ENCODE measurements at places on chromosomes 1 and 21.
A peak's percentile ranks its signal among the peaks of the same experiment; 100 is the strongest.

DNA sequence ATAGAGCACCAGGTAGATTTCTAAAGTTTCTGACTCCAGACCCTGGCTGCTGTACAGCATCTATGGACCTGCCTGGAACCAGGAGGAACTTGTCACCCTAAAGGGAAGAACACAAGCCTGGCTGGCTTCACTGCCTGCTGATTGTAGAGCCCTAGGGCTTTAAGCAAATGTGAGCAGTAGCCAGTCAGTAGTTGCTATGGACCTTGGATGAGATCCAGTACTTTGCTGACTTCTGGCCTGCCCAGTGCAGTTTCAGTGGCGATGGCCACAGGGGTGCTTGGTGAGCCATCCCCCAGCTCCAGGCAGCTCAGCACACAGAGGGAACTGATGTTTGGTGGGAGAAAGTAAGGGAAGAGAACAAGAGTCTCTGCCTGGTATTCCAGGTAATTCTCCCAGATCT lies 68.4 kb downstream of the ATP6V1G3 start:
- H3K36me3 ChIP-seq = peaks cover 2% of the 10 kb centered on the region
- H3K27ac ChIP-seq = no peak overlapping the region
- H3K4me3 ChIP-seq = no peak overlapping the region

GRCh38 chr1:221886311-221886710 lies 144.4 kb upstream of the DUSP10 start:
- H3K27ac ChIP-seq = no peak overlapping the region
- H3K4me1 ChIP-seq = no peaks in the 10 kb centered on the region
- no peaks in the 10 kb centered on the region for H3K36me3 ChIP-seq
- peaks cover 23% of the 10 kb centered on the region for H3K27me3 ChIP-seq
- DNase-seq = no peak
- H3K4me3 ChIP-seq = no peak overlapping the region

- no peak overlapping the region for H3K4me3 ChIP-seq
- H3K27ac ChIP-seq = no peak overlapping the region
- H3K27me3 ChIP-seq = peaks cover 8% of the 10 kb centered on the region
- no peak for DNase-seq
- H3K4me1 ChIP-seq = peaks cover 4% of the 10 kb centered on the region
Observed at GRCh38 chr1:225965231-225965630, 24.2 kb upstream of the LEFTY2 start.

- DNase-seq = no peak
- no peaks in the 10 kb centered on the region for H3K27me3 ChIP-seq
- H3K36me3 ChIP-seq = no peaks in the 10 kb centered on the region
- H3K4me1 ChIP-seq = no peaks in the 10 kb centered on the region
Observed at GRCh38 chr21:16357994-16358393, 628.2 kb downstream of the USP25 start.

GRCh38 chr1:9643351-9644256 lies 7.9 kb upstream of the PIK3CD start:
- peak overlapping the region; percentile 78 for H3K27ac ChIP-seq
- H3K4me3 ChIP-seq = peak overlapping the region; percentile 58
- peaks cover 46% of the 10 kb centered on the region for H3K4me1 ChIP-seq
- peaks cover 54% of the 10 kb centered on the region for H3K36me3 ChIP-seq

DNA sequence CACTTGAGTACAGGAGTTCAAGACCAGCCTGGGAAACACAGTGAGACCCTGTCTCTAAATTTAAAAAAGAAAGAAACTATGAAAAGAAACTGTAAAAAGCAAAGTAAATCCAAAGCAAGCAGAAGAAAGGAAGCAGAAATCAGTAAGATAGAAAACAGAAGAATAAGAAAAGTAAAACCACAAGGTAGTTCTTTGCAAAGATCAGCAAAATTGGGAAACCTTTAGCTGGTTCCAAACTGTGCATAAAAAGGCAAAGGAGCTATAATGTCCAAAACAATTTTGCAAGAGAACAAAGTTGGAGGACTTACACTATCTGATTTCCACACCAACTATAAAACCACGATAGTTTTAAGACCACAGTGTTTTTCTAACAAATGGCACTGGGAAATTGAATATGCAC lies 218.8 kb downstream of the RPS6KC1 start:
- peaks cover 1% of the 10 kb centered on the region for H3K36me3 ChIP-seq
- no peak for DNase-seq
- no peak overlapping the region for H3K4me3 ChIP-seq
- H3K4me1 ChIP-seq = no peaks in the 10 kb centered on the region
- H3K27me3 ChIP-seq = no peaks in the 10 kb centered on the region
